Skin of body (tissue), 3 donors: ENCODE measurements at places on chromosomes 11 and 22. TPM values are rescaled to one million over a fixed set of nuclear protein-coding genes. Genes with fewer than 3 reads are reported as not detected.

The HORMAD2 gene
- total RNA-seq: not detected

DNA sequence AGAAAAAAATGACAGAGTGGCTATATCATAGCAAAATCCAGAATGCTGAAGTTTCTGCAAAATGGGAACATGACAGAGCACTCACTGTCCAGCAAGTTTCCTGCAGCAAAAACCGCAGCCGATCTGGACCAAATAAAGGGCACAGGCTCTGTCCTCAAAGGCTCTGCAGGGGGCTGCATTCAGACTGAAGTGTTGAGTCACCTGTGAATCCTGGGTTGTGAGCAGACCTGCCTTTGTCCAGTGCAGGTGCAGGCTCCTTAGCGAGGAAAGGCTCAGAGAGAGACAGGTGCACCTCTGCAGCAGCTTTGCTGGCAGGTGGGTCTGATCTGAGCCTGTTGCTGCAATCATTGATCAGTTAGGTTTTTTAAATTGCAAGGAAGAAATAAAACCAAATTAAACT lies 29.3 kb upstream of the NFAM1 start:
- DNase-seq: no peak

- DNase-seq: no peak
Measured at GRCh38 chr22:24023204-24023789, 12.2 kb downstream of the CABIN1 start.

GRCh38 chr11:13341026-13341425 lies 63.4 kb downstream of the BMAL1 start:
- no peak for DNase-seq

The RFPL2 gene
- total RNA-seq: not detected

DNA sequence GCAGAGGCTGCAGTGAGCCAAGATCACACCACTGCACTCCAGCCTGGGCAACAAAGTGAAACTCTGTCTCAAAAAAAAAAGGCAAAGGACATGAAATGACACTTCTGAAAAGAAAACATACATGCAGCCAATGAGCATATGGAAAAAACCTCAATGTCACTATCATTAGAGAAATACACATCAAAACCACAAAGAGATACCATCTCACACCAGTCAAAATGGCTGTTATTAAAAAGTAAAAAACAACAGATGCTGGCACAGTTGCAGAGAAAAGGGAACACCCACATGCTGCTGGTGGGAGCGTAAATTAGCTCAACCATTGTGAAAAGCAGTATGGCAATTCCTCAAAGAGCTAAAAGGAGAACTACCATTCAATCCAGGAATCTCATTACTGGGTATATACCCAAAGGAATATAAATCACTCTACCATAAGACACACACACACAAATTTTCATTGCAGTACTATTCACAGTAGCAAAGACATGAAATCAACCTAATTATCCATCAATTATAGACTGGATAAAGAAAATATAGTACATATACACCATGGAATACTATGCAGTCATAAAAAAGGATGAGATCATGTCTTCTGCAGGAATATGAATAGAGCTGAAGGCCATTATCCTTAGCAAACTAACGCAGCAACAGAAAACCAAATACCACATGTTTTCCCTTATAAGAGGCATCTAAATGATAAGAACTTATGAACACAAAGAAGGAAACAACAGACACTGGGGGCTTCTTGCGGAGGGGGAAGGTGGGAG lies 15.7 kb upstream of the C11orf58 start:
- no peak for DNase-seq

DNA sequence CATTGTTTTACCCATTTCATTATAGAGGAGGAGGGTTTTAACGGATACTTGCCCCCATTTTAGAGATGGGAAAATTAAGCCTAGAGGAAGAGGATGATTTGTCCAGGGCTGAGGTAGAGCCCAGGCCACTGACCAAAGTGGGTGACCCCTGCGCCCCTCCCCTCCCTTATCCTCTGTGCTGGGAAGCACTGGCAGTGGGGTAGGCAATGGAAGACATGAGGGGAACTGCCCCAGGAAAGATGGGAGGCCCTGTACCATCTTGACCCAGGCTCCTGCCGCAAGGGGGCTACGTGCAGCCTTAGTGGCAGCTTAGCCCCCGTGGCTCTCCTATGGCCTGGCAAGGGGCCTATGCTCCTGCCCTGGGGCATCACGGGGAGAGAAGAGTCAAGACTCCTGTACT lies 76.4 kb upstream of the MYOD1 start:
- DNase-seq: no peak

The DBX1 gene
- total RNA-seq: not detected

- no peak for DNase-seq
Measured at GRCh38 chr11:23314162-23314561, 453.9 kb upstream of the CCDC179 start.

The CFAP300 gene
- 4.6 TPM for total RNA-seq

The PDGFD gene
- 39.4 TPM for total RNA-seq

GRCh38 chr11:106733635-106734034 lies 284.6 kb downstream of the GUCY1A2 start:
- no peak for DNase-seq

DNA sequence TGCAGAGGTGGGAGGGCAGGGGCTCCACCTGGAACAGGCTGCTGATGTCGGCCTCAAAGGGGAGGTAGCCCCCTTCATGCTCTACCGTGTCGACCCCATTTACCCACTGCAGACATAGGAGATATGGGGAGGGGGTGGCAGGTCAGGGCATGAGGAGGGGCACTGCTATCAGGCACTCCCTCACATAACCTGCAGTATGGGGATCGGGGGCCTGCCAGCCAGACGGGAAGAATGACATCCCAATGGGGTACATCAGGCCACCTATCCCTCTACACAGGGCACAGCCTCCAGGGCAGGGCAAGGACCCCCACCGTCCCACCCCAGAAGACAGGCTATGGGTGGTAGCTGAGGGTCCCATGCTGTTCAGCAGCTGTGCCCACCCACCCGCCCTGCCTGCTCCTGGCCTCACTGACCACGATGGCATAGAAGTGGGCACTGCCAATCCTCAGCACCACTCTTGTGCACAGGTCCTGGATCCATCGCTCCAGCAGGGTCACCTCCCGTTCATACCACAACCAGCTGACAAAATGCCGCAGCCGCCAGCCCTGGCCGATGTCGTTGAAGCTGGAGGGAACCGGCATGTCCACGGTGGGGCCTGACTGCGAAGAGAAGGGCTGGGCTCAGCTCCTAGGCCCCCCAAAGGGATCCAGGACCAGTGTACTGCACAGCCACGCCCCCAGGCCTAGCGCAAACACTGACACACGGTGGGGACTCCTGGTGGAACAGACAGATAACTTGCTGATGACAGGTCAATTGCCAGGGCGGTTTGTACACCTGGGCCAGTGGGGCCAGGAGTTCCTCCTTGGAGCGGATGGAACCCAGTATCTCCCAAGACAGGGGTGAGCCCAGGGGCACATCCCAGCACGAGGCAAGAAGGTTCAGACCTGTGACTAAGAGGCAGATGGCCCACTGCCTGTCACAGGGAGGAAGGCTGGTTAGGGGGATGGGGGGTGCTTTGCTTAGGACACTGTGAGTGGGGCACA lies 24.1 kb downstream of the RGL4 start:
- DNase-seq: no peak

GRCh38 chr11:57511741-57512430 lies 3.6 kb downstream of the SLC43A1 start:
- no peak for DNase-seq

DNA sequence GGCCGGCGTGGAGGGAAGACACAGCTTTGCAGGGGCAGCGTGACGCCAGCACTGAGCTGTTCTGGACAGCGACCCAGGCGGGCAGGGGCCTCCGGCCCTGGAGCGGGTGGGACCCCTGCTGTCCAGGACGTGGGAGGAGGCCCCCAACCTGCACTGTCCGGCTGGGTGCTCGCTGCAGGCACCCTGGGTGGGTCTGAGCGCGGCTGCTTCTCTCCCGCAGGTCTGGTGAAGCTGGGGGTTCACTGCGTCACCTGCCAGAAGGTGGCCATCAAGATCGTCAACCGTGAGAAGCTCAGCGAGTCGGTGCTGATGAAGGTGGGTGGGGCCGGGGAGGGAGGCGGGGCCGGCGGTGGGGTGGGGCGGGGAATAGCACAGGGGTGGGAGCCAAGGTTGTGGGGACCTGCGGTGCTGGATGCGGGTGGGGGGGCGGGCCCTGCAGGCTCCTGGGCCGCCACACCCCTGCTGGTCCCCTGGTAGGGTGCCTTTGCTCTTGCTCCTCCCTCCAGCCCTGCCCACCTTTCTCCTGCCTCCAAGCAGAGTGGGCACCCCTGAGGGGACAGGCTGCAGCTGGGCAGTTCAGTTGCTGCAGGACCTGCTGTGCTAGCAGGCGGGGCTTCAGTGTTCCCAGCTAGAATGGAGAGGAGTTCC lies 46.2 kb downstream of the BRSK2 start:
- no peak for DNase-seq

- DNase-seq: no peak
Measured at GRCh38 chr11:70568814-70569617, 170.7 kb downstream of the CTTN start.

The PHOX2A gene
- total RNA-seq: not detected

DNA sequence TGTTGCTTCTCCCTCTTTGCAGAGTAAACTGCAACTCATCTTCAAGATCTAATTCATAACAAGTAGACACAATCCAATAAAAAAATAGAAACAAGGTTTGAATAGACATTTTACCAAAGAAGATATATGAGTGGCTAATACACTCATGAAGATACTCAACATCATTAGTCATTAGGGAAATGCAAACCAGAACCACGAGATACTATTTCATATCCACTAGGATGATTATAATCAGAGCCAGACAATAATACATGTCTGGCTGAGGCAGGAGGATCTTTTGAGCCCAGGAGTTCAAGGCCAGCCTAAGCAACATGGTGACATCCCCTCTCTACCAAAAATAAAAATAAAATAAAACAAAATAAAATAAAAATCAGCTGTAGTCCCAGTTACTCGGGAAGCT lies 85.0 kb downstream of the ATG16L2 start:
- no peak for DNase-seq

DNA sequence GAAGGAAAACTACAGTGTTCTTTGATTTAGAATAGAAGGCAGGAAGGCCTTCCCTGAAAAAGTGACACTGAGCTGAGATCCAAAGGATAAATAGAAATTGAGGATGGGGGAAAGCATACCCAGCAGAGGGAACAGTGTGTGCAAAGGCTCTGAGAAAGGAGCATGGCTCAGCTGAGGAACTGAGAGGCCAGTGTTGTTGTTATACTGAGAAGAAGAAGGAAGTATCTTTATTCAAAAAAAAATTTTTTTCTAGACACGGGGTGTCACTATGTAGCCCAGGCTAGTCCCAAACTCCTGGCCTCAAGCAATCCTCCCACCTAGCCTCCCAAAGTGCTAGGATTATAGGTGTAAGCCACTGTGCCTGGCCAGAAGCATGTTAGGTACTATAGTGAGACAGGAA lies 3.5 kb upstream of the PIK3C2A start:
- DNase-seq: no peak

The CBLIF gene
- total RNA-seq: not detected

- no peak for DNase-seq
Measured at GRCh38 chr22:35498026-35498800, 42.4 kb upstream of the RASD2 start.

The SAA1 gene
- total RNA-seq: not detected

DNA sequence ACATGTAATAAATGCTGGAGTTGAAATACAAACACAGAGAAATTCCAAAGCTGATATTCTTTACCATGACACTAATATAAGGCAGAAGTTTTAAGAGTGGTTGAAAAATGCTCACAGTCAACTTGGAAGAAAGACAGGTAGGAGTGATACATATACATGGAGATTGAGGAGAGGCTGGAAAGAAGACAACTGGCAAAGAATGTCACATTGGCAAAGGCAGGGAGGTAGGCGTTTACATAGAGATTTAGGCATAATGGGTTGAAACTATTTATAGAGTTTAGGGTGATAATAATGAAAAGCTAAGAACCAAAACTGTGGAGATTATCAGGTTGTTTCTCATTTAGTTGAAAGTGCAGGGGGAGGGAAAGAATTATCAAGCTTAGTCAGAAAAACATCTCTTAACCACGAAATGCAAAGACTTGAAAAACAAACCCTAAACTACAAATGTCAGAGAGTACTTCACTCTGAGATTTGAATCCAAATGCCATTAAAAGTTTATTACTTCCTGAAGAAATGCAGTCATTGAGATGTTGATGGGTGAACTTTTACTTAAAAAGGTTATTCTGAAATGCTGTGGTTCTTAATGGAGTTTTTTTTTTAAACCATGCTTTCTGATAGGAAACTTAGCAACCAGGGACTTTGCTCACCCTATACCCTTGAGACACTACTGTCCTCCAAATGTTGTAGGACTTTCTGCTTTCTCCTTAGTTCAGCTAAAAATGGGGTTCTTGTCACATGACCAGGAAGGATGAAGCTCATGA lies 138.4 kb upstream of the CCDC90B start:
- no peak for DNase-seq

The TCN1 gene
- 12.0 TPM for total RNA-seq

The SCGB2A2 gene
- 1.2 TPM for total RNA-seq

DNA sequence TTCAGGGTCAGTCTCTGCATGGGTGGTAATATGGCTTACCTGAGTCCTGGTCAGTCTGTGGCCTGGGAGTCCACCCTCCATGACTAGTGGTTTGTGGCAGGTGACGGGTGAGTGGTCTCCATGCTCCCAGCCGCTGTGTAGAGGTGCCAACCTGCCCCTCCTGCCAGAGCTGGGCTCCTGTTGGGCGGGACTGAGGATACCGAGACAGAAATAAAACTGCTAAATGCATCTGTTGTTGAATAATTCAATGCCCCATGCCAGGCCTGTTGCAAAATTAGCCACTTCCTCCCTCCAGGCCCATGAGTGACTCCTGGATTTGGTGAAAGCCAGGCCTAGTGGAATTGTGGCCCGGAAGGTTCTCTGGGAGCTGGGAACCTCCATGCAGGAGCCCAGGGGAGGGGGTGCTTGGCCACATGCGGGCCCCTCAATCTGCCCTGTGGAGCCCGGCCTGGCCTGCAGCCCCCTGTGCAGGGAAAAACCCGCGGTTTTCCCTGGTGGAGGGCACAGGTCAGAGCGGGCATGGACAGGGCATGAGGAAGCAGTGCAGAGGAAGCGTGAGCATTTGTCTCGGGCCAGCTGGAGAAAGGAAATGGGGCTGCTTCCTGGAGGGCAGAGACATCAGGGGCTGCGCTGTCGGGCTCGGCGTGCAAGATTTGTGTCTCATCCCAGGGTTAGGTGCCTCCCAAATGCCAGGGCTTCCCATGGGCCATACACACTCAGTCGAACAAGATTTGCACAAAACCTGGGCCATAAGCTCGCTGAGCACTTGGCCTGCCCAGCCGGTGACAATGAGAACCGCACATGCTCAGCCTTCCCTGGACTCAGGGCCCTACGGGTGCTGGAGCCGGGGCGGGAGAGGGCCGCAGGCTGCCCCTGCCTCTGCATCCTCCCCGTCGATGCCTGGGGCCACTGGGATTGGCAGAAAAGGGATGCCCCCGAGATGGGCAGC lies 66.9 kb downstream of the KCNQ1 start:
- DNase-seq: no peak

DNA sequence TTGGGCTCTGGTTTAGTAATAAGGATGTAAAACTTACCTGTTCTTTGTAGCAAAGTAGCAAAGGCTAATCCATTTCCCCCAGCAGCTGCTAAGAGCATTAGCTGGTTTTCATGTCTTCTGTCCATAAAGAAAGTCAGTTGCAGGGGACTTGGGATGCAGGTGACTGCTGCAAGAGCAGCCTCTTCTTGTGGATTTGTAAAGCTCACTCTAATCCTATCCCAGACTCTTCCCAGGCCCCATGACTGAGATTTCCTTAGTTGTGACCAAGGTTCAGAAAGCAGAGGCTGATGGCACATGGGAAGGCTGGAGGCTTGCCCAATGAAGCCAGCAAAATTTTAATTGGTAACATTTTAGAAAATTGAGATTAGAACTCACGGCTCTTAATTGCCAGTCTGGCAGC lies 94.4 kb upstream of the HORMAD2 start:
- no peak for DNase-seq
